Ovary (tissue), 10 donors: ENCODE measurements at places on chromosomes 1 and 21. TPM values are rescaled to one million over a fixed set of nuclear protein-coding genes. Genes with fewer than 3 reads are reported as not detected.

DNA sequence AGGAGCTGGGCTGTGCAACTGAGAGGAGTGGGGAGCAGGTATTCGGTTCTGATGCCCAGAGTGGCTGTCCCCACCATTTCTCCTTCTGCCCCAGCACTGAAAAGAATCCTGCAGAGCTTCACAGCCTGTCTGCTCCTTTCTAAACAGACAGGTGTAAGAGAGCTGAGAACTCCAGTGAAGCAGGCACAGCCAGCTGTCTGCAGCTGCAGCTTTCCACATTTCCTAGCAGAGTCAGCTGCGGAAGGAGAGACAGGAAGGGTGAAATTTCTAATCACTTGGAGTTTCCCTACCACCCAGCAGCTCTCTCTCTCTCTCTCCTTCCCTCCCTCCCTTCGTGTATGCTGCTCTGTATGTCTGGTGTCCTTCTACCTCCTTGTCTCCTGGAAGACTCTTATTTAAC, 40.5 kb upstream of the GJB5 start:
- no peaks in the 10 kb centered on the region for H3K4me1 ChIP-seq
- H3K27me3 ChIP-seq, result no peaks in the 10 kb centered on the region
- H3K27ac ChIP-seq, result no peak overlapping the region
- no peak overlapping the region for H3K4me3 ChIP-seq
- no peaks in the 10 kb centered on the region for H3K36me3 ChIP-seq
- no peak for DNase-seq

DNA sequence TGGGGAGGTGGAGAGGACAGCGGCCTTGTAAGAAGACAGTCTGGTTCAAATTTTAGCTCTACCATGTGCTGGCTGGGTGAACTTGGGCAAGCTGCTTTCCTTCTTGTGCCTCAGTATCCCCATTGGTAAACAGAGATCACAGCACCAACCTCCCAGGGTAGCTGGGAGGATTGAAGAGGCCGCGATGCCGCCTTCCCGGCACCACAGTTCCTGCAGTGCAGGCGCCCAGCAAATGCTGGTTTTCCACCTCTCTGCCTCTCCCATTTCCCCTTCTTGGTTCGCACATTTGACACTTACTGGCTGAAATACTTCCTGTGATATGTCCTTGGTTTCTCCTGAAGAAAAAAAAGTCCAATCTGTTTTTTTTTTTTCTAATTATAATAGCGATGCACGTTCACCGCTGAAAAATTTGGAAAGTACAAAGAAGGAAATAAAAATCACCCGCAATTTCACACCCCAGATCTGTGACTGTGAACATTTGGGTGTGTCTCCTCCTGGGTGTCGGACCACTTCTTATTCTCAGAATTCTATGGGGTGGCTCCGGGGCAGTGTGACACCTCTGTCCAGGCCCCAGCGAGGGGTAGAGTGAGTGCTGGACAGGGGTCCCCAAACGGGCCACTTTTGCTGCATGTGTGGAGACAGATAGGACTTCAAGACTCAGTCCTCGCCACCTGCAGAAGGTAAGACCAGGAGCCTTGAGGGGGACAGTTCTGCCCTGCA, 73.1 kb downstream of the RUNX3 start:
- DNase-seq, result no peak
- H3K4me3 ChIP-seq, result no peak overlapping the region
- H3K36me3 ChIP-seq, result no peaks in the 10 kb centered on the region
- H3K27me3 ChIP-seq, result no peaks in the 10 kb centered on the region
- no peaks in the 10 kb centered on the region for H3K4me1 ChIP-seq

DNA sequence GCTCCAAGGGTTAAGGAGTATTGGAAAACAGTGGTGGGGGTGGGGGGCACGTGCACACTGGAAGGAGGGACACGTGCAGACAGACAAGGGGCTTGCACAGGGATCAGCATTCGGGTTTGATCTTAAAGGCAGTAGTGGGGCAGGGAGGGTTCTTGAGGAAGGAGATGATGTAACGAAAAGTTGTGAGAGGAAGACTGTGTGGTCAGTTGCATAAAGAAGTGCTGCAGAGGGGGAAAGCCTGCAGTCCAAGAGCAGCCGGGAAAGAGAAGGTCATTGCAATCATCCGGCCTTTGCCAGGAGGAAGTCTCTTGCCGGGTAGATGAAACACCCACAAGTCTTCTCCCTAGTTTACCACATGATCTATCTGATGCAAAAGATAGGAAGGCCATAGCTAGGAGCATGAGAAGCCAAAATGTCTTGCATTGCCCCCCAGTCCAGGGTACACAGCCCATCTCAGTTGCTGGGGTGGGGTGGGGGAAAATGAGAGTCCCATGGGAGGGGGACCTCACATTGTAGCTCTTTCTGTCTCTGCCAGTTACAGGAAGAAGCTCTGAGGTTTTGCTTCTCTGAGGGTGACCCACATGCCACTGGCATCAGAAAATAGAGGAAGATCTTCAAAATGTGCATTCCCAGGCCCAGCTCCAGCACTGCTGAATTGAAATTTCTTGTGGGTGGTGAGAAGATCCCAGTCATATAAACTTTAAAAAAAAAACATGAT, 202.5 kb upstream of the RAB4A start:
- H3K36me3 ChIP-seq, result no peaks in the 10 kb centered on the region
- H3K27me3 ChIP-seq, result no peaks in the 10 kb centered on the region
- no peak overlapping the region for H3K4me3 ChIP-seq
- DNase-seq, result no peak

DNA sequence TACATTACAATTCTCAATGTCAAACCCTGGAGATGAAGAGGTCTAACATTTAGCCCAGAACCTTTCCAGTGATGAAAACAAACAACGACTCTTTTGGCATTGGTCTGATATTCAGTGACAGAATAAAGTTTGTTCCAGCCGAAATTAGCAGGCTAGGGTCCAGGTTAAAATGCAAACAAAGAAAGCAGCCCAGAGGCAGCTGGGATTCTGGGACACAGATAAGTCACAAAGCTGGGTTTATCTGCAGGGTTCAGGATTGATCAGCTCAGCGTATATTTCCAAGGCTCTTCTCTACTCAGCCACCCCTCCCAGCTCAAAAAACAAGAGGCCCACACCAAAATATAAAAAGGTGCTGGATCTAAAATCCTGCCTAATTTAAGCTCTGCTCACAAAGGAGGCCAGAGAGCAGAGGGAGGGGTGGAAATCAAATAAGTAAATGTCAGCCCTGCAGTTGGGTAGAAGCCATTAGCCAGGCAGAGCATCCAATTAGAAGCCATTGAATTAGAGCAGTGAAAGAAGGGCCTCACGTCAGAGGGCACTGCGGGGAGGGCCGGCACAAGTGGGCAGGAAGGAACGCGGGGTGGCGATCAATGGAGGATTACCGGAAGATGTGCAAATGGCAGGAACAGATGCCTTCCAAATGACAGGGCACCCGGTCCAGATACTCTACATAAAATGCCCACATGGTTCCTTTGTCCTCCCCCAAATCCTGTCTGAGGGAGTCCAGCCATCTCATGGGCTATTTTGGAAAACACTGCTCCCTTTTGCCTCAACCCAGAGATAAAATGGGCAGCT, 3.2 kb upstream of the KLHDC8A start:
- H3K27ac ChIP-seq, result peak overlapping the region; percentile 48
- DNase-seq, result peak; percentile 68
- peaks cover 16% of the 10 kb centered on the region for H3K4me1 ChIP-seq
- no peaks in the 10 kb centered on the region for H3K36me3 ChIP-seq
- H3K4me3 ChIP-seq, result no peak overlapping the region
- H3K27me3 ChIP-seq, result no peaks in the 10 kb centered on the region

- H3K4me3 ChIP-seq, result no peak overlapping the region
- no peaks in the 10 kb centered on the region for H3K36me3 ChIP-seq
- H3K27me3 ChIP-seq, result no peaks in the 10 kb centered on the region
These were observed 40.7 kb upstream of the DHCR24 start for GRCh38 chr1:54927472-54928240.

DNA sequence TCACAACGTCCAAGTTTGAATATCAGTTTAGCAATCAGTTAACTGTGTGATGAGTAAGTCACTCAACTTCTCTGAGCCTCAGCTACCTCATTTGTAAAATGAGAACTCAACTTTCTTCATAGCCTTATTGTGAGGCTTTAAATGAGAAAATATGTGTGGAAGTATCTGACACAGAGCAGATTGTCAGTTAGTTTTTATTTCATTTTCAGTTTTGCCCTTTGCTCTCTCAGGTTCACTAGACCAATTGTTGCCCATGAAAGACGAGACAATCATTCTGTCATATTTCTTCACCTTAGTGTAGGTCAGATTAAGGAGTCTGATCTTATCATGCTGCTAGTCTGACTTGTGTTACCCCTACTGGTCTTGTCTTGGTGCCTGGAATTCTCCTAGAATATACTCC, 232.8 kb upstream of the PTBP2 start:
- H3K36me3 ChIP-seq, result no peaks in the 10 kb centered on the region
- H3K27me3 ChIP-seq, result no peaks in the 10 kb centered on the region
- H3K27ac ChIP-seq, result no peak overlapping the region
- no peak overlapping the region for H3K4me3 ChIP-seq
- no peaks in the 10 kb centered on the region for H3K4me1 ChIP-seq

DNA sequence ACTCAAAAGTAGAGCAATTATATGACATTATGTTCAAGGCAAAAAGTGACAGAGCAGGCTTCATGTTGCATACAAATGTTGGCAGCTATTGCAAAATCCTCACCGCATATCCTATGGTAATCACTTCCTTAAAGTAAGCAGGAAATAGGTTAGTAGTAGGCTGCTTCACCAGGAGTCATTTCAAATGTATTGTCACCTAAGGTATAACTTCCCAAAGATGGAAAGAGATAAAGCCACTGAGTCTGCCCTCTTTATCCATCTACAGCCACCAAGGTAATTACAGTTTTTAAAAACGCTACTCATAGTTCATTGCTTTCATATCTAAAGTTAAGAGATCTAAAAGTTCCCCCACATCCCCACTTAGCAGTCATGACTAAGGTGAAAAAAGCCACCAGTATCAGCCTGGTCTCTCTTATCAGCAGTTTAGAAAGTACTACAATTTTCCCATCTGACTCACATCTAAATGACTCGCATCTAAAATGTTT, 31.6 kb upstream of the UBE2U start:
- peaks cover 5% of the 10 kb centered on the region for H3K4me1 ChIP-seq
- no peak overlapping the region for H3K27ac ChIP-seq
- no peaks in the 10 kb centered on the region for H3K36me3 ChIP-seq
- no peak overlapping the region for H3K4me3 ChIP-seq
- DNase-seq, result no peak

DNA sequence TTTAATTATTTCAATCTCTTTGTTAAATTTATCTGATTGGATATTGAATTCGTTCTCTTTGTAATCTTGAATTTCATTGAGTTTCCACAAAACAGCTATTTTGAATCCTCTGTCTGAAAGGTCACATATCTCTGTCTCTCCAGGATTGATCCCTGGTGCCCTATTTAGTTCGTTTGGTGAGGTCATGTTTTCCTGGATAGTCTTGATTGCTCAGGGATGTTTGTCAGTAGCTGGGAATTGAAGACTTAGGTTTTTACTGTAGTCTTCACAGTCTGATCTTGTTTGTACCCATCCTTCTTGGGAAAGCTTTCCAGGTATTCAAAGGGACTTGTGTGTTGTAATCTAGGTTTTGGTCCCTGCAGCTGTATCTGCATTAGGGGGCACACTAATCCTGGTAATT, 6.8 kb upstream of the MTARC2 start:
- H3K4me3 ChIP-seq, result no peak overlapping the region
- no peaks in the 10 kb centered on the region for H3K27me3 ChIP-seq
- no peak overlapping the region for H3K27ac ChIP-seq
- DNase-seq, result no peak
- H3K36me3 ChIP-seq, result no peaks in the 10 kb centered on the region

GRCh38 chr1:158978730-158979129, 31.0 kb upstream of the IFI16 start:
- H3K4me3 ChIP-seq, result no peak overlapping the region
- no peak for DNase-seq
- H3K27me3 ChIP-seq, result no peaks in the 10 kb centered on the region
- H3K4me1 ChIP-seq, result no peaks in the 10 kb centered on the region
- H3K36me3 ChIP-seq, result no peaks in the 10 kb centered on the region

GRCh38 chr1:112625696-112626095, 6.1 kb downstream of the CAPZA1 start:
- H3K36me3 ChIP-seq, result no peaks in the 10 kb centered on the region
- H3K27me3 ChIP-seq, result no peaks in the 10 kb centered on the region
- no peak overlapping the region for H3K27ac ChIP-seq
- peaks cover 3% of the 10 kb centered on the region for H3K4me1 ChIP-seq
- H3K4me3 ChIP-seq, result no peak overlapping the region

- H3K27me3 ChIP-seq, result no peaks in the 10 kb centered on the region
- H3K4me1 ChIP-seq, result no peaks in the 10 kb centered on the region
- no peaks in the 10 kb centered on the region for H3K36me3 ChIP-seq
- DNase-seq, result no peak
- H3K27ac ChIP-seq, result no peak overlapping the region
- H3K4me3 ChIP-seq, result no peak overlapping the region
These were observed 13.8 kb upstream of the UBL4B start for GRCh38 chr1:110098222-110099026.

DNA sequence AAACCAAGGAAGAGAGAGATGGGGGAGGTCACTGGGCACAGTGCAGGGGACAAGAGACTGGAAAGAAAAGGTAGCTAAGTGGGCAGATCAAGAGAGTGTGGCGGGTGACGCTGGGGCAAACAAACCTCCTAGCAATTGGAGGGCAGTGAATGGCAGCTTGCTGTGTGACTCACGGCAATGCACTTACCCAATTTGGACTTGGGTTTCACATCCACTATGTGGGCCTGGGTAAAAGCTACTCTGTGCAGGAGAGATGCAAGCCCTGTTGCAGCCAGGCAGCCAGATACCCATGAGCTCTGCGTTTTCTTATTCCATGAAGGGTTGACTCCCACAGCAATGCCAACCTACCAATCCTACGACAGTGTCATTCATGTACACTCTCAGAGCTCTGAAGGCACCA, 9.5 kb downstream of the PLXNA2 start:
- DNase-seq, result no peak
- no peaks in the 10 kb centered on the region for H3K27me3 ChIP-seq
- peaks cover 60% of the 10 kb centered on the region for H3K4me1 ChIP-seq
- no peak overlapping the region for H3K27ac ChIP-seq
- H3K4me3 ChIP-seq, result no peak overlapping the region

DNA sequence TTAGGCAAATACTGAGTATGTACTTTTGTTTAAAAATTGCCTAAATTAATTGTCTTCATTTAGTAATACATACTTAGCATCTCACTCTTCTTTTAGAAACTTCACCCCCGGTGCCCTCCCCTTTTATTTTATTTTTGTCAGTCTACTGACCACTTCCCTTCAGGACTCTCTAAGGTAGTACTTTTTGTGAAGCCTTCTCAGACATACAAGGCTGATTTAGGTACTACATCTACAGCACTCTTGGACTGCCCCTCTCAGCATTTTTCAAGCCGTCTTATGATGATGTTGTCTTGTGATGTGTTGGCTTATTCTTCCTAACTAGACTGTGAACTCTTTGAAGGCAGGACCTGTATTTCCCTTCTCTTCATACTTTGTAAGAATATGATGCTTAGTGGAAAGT, 24.7 kb downstream of the RPS6KC1 start:
- no peaks in the 10 kb centered on the region for H3K4me1 ChIP-seq
- H3K36me3 ChIP-seq, result no peaks in the 10 kb centered on the region
- no peaks in the 10 kb centered on the region for H3K27me3 ChIP-seq

GRCh38 chr1:182700351-182700709, 15.9 kb upstream of the RGS8 start:
- no peaks in the 10 kb centered on the region for H3K36me3 ChIP-seq
- no peak overlapping the region for H3K4me3 ChIP-seq
- DNase-seq, result no peak
- H3K4me1 ChIP-seq, result peaks cover 9% of the 10 kb centered on the region
- H3K27ac ChIP-seq, result no peak overlapping the region
- no peaks in the 10 kb centered on the region for H3K27me3 ChIP-seq

Gene RNF186
- not detected for total RNA-seq

Gene IRF6
- 8.1 TPM for total RNA-seq

Gene KCNA3
- total RNA-seq, result 1.4 TPM

Gene C1orf94
- total RNA-seq, result not detected

Gene LRP8
- 9.1 TPM for total RNA-seq

Gene TMPRSS15
- total RNA-seq, result not detected

Gene S100A8
- 8.8 TPM for total RNA-seq

Gene YOD1
- total RNA-seq, result 6.3 TPM
